ENCODE measurements at places on chromosomes 7 and 10.

DNA sequence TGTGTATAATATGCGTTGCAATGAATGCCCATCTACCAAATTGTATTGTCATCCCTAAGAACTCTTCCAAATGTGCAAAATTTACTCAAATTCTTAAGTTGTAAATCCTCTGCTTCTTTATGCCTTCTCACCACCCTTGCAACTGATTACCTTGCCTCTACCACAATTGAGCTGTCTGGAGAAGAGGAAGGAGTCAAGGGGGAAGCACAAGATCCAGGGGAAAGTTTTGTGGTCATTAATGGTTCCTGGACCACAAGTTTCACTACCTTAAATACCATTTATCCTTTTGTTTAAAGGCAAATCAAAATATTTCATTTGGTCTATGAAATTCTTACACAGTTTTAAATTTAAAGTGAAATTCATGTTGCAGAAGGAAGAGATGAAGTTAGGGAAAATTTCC, 16.7 kb downstream of the CRPPA start:
- no peak for DNase-seq

GRCh38 chr10:120854388-120854787, 3.2 kb downstream of the WDR11 start:
- DNase-seq, result no peak

DNA sequence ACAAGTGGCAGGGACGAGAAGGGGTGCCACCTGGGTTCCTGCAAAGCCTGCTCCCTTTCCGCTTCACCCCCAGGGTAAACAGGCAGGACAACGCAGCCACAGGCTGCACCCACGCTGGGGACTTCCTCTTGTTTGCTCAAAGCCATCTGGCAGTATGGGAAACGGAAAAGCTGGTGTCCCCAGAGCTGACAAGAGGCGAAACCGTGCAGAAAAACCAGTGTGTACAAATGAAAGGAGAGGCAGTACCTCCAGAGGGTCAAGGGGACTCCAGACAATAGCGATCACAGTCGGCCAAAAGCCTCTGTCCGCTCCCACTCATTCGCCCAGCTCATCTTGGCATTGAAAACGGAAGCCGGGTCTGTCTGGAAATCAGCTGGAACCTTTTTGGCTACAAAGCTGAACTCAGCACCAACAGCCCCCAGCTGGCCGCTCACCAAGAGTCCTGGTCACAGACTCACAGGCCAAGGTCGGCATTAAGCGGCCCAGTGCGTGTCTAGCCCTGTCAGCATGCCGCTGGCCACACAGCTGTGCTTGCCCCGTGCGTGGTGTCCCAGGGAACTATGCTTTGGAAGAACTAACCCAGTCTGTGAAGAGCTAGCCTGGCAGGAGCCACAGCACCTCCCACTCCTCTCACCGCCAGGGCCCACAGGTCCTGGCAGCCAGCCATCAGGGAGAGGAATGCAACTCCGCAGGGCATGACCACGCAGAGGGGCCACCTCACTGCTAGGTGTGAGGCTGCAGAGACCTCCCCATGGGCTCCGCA, 10.4 kb downstream of the TNS3 start:
- no peak for DNase-seq

- no peak for DNase-seq
These were observed 63.0 kb downstream of the RALA start for GRCh38 chr7:39686261-39686924.

- DNase-seq, result no peak
These were observed 107.8 kb downstream of the ANK3 start for GRCh38 chr10:60281792-60282353.

DNA sequence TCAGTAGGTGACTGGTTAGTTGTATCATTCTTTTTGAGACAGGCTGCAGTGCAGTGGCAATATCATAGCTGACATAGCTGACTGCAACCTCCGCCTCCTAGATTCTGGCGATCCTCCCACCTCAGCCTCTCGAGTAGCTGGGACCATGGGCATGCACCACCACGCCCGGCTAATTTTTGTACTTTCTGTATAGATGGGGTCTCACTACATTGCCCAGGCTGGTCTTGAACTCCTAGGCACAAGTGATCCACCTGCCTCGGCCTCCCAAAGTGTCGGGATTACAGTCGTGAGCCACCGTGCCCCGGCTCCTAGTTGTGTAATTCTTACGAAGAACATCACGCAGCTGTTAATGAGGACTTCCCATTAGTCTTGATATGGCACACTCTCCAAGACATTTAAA, 123.4 kb upstream of the VKORC1L1 start:
- DNase-seq, result no peak

GRCh38 chr7:264541-265191, 25.3 kb upstream of the FOXL3 start:
- no peak for DNase-seq

- no peak for DNase-seq
These were observed 195.0 kb downstream of the RELN start for GRCh38 chr7:103794424-103794823.

GRCh38 chr7:122143376-122143750, 686 bp downstream of the AASS start:
- no peak for DNase-seq

DNA sequence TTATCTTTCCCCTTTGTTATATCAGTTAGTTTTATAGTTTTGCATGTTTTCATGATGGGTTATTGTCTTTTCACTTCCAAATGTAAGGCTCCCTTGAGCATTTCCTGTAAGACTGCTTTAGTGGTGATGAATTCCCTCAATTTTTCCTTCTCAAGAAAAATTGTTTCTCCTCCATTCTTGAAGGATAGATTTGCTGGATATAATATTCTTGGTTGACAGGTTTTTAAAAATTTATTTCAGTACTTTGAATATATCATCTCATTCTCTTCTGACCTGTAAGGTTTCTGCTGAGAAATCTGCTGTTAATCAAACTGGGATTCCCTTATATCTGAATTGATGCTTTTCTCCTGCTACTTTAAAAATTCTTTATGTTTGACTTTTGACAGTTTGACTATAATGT, 33.3 kb downstream of the SCART1 start:
- DNase-seq, result no peak

DNA sequence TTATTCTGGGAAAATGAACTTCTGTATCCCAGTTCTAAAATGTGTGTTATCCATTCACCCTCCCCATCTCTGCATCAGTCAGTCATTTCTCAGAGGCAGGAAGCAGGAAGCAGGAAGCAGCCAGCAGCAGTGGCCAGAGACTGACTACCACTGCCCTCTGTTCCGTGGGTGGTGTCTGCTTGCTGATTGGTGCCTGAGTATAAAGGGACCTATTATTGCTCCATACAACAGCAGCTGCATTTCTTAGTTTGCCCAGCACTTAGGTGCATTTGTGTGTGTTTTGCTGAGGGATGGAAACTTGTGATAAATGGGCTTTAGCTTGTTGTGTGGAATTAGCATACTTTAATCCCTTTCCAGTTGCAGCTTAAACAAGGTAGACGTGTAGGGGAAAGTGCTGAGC, 582.2 kb downstream of the SORCS1 start:
- no peak for DNase-seq

- no peak for DNase-seq
These were observed 35.3 kb downstream of the PALD1 start for GRCh38 chr10:70513848-70514309.

DNA sequence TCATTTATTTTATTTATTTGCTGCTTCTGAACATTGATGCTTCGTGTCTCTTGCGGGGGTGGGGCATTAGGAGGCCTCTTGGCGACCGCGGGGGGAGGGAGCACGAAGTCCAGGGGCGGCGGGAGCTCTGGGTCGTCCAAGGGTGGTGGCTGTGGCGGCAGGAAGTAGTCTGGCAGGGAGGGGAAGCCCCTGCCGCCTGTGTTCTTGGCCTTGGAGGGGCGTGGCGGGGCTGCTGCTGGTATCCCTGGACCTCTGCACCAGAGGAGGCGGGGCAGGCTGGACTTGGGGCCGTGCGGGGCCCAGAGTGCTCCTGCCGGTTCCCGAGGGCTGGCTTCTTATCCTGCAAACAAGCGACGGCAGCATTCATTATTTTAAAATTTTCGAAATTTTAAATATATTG, 70.5 kb upstream of the ABI1 start:
- no peak for DNase-seq

DNA sequence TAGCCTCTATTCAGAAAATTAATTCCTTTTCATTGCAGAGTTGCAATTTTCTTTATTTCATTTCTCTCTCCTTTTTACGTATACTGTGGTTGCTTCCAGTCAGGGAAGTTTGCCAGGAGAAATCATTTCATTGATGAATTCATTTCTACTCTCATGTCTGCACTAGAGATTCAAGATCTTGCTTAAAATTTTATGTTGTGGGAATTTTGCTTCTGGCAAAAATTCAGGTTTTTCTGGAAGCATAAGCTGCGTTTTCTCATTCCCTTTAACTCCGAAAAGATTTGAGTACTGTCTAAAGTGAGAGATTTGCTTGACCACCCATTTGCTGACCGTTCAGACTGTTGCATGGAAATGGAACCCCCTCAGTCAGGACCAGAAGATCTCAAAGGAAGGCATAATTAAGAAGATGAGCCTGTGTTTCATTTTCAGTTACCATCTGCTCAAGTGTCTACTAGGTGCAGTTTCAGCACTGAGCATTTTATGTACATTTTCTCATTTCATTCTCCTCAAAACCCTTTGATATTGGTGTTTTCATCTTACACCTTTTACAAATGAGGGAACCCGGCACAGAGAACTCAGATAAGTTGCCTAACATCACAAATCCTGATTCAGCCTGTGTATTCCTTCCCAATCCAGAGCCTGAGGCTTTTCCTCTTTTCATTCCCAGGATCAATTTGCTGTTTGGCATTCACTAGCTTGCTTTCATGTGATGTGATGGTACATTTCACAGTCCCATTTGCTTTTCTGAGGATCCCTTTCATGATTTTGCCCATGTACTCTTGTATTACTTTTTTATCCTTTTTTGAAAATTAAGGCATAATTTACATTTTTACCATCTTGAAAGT, 3.9 kb downstream of the PTPRZ1 start:
- no peak for DNase-seq

- DNase-seq, result no peak
These were observed 8.5 kb downstream of the NRP1 start for GRCh38 chr10:33325929-33326328.
